ENCODE measurements at places on chromosomes 3 and 15.
A peak's percentile ranks its signal among the peaks of the same experiment; 100 is the strongest.

DNA sequence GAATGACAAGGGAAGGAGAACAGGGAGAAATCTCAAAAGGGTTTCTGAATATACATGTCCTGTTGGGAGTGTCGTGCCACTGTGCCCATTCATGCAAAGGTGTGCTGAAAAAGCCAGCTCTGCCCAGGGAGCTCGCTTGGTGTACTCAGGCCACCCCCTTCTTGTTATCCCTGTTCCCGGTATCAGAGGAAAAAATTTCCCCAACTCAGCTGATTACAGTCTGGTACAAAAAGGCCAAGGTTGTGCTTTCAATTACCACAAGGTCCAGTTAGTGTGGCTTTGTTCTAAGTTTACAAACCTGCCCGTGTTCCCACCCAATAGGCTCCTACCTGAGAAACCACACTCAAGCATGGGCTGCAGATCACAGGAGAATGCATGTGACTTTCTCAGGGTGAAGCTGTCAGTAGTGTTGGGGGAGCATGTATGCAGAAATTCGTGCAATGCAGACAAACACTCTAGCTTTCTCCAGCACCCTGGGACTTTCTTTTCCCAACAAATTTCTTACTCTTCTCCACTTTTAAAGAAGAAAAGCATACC is 648.5 kb downstream of the NR2F2 start:
- no peak for DNase-seq

GRCh38 chr3:67509471-67510075 is 144.8 kb downstream of the SUCLG2 start:
- peak; percentile 24 for DNase-seq

GRCh38 chr3:52998771-52999513 is 46.9 kb downstream of the SFMBT1 start:
- DNase-seq: no peak

DNA sequence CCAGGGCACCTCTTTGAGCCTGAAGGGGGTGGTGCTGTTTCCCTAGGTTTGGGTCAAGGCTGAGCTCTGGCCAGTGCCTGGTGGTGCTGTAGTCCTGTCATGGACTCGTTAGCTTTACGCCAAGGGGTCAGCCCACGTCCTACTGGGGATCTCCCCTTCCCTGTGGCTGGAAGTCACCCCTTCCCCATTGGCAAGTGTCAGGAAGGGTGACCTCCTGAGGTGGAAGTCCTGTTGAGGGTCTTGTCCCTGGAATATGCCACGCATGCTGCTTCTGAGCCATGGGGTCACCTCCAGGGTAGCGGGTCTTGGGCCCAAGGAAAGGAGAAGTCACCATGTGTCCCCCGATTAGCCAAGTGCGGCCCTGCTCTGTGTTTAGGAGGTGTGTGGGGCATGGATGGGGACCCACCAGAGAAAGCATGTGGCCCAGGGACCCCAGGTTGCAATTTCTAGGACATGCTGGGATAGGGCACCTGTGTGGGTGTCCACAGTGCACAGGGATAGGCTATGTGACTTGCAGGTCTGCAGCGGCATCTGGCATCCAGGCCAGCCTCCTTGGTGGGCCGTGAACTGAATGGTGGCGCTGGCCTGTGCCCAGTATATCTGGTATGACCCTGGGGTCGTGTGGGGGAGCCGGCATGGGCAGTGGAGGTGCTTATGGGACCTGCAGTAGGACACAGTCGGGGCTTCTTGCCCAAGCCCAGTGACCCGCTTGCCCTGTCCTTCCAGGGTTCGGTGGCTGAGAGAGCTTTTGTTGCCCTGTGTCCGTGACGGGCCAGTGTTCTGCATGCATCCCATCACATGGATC is 226.7 kb downstream of the SNRPN start:
- DNase-seq: no peak

GRCh38 chr3:30161375-30161774 is 445.0 kb upstream of the TGFBR2 start:
- peak; percentile 63 for DNase-seq

- peak; percentile 73 for DNase-seq
These were observed 24.9 kb downstream of the ABTB1 start for GRCh38 chr3:127697551-127698240.

- DNase-seq: no peak
These were observed 48.9 kb upstream of the POLG start for GRCh38 chr15:89383365-89384175.

- no peak for DNase-seq
These were observed 18.5 kb downstream of the PIK3CA start for GRCh38 chr3:179166561-179167201.

- DNase-seq: no peak
These were observed 19.2 kb upstream of the CPOX start for GRCh38 chr3:98612587-98612986.

DNA sequence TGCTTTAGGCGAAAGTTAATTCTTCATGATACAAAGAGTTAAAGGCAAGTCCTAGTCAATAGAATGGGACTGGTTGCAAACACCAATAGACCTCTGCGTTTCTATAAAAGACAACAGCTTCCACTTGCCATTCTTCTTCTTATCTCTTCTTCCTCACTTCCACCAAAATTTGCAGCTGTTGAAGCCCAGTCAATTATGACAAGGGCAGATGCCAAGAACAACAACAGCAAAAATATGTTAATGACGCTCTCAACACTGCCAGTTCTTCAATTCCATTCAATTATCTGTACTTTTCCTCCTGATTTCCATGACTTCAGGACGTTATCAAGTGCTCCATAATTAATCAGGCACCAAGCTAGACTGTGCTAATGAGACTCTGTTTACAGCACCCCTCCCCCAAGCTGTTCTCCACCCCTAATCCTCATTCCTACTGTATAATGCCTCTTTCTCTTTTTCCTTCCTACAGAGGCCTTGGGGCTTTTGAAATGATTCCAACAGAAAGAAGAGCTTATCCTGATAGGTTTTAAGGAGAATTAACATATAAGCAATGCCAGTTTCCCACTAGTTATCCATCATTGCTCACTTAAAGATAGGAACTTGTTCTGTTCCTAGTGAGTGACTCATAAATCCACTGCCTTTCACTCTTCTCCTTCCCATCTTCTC is 1160.5 kb downstream of the IGSF11 start:
- DNase-seq: no peak
